Muscle of leg (tissue), 16 donors: ENCODE measurements at places on chromosomes 2 and 18. TPM values are rescaled to one million over a fixed set of nuclear protein-coding genes. Genes with fewer than 3 reads are reported as not detected.

- no peak overlapping the region for H3K27ac ChIP-seq
- no peak overlapping the region for H3K4me3 ChIP-seq
- H3K27me3 ChIP-seq, result no peaks in the 10 kb centered on the region
- no peaks in the 10 kb centered on the region for H3K4me1 ChIP-seq
Measured at GRCh38 chr18:70659036-70659925, 370.4 kb downstream of the SOCS6 start.

Gene CIB4
- not detected for total RNA-seq

DNA sequence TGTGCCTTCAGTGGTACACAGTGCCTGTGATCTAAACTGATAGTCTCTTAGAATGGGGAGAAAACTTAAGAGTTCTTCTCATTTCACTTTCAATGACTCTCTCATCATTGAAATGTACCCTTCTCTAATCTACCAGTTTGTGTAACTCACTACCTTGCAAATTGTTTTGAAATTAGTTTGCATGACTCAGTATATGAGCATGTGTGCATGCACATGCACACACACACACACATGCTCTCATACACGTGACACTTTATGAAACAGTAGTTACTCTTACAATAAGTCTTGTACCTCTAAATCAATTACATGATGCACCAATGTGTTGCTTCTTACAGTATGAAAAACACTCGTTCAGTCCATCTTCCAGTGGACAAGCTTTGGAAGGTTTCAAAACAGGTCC is 10.6 kb downstream of the LYPD6B start:
- H3K36me3 ChIP-seq, result no peaks in the 10 kb centered on the region
- no peak for DNase-seq
- no peaks in the 10 kb centered on the region for H3K4me1 ChIP-seq
- H3K4me3 ChIP-seq, result no peak overlapping the region

GRCh38 chr2:222623756-222624309 is 32.1 kb downstream of the FARSB start:
- H3K27ac ChIP-seq, result no peak overlapping the region
- no peak for DNase-seq
- no peaks in the 10 kb centered on the region for H3K4me1 ChIP-seq

GRCh38 chr2:234001380-234002160 is 48.9 kb upstream of the SPP2 start:
- H3K27ac ChIP-seq, result no peak overlapping the region
- no peak for DNase-seq
- H3K36me3 ChIP-seq, result no peaks in the 10 kb centered on the region
- H3K4me1 ChIP-seq, result peaks cover 5% of the 10 kb centered on the region

Gene FNDC4
- 11.0 TPM for total RNA-seq

DNA sequence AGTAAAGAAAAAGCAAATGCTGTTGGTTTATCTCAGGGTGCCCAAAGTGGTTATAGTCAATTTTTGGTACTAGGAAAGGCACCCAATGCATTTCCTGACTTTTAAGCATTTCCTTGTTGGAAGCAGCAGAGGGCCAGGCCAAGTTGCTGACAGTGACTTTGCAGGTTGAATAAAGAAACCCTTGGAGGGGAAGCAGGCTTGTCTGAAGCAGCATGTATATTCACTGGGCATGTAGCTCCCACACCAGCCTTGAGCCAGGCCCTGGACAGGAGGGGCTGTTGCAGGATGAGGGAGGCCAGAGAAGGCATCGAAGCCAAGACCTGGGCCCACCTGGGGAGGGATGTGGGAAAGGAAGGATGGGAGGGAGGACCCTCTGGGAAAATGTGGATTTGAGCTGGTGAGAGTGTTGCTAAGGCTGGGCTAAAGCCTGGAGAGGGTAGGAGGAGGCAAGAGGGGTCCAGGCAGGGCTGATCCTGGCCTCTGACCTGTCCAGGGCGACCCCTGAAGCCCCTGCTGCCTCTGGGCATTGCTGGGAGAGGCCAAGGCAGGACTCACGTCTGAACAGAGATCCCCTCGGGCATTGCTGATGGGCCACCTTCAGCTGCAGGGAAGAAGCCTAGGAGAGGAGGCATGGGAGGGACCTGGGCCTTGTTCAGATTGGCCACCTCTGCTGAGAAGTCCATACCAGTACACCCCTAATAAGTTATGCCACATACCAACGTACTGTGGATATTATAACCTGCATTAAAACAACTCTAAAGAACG is 79.6 kb downstream of the STPG4 start:
- DNase-seq, result peak; percentile 65
- H3K4me1 ChIP-seq, result peaks cover 71% of the 10 kb centered on the region
- no peak overlapping the region for H3K4me3 ChIP-seq
- H3K27me3 ChIP-seq, result no peaks in the 10 kb centered on the region

DNA sequence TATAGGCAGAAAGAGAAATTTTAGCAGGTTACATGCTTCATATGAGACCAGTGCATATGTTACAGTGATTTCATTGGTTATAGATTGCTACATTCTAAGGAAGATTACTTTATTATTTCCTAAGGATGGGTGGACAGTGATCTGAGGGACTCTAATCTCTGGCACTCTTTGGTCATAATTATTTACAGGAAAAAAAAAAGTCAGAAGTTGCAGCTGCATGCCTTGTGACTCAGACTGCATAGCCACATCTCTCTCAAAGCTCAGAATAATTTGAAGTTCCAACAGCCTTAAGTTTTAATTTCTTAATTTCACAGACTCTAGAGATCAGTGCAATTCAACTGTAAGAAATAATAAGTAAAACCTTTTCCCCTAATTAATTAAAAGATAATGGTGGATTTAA is 27.1 kb upstream of the BARD1 start:
- H3K27ac ChIP-seq, result no peak overlapping the region
- no peaks in the 10 kb centered on the region for H3K4me1 ChIP-seq
- H3K4me3 ChIP-seq, result no peak overlapping the region
- no peak for DNase-seq
- H3K27me3 ChIP-seq, result no peaks in the 10 kb centered on the region

DNA sequence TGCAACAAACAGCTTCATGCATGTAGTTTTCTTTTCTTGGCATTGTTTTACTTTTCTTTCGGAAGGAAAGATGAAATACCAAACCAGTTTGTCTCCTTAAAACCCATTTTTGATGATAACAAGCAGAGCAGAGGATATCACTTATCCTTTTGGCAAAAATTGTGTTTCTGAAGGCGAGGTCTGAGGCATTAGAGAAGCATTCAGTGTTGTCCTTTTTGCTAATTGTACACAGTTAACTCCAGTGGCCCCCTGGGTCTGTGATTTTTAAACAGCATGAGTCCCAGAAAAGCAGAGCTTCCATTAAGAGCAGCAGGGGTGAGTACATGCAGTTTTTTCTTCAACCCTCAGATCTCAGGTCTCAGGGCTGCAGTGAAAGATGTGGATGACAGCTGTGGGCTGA is 41.3 kb downstream of the TTC39C start:
- H3K36me3 ChIP-seq, result no peaks in the 10 kb centered on the region
- H3K27me3 ChIP-seq, result no peaks in the 10 kb centered on the region
- peak; percentile 48 for DNase-seq
- no peaks in the 10 kb centered on the region for H3K4me1 ChIP-seq
- H3K4me3 ChIP-seq, result no peak overlapping the region
- no peak overlapping the region for H3K27ac ChIP-seq

Gene MGAT4A
- 7.5 TPM for total RNA-seq

Gene CCDC121
- 6.1 TPM for total RNA-seq

- DNase-seq, result no peak
- no peak overlapping the region for H3K27ac ChIP-seq
- no peak overlapping the region for H3K4me3 ChIP-seq
- H3K4me1 ChIP-seq, result peaks cover 10% of the 10 kb centered on the region
Measured at GRCh38 chr2:200590090-200590489, 4.3 kb downstream of the AOX1 start.

- no peaks in the 10 kb centered on the region for H3K27me3 ChIP-seq
- H3K27ac ChIP-seq, result no peak overlapping the region
- no peak overlapping the region for H3K4me3 ChIP-seq
- H3K36me3 ChIP-seq, result no peaks in the 10 kb centered on the region
- peaks cover 9% of the 10 kb centered on the region for H3K4me1 ChIP-seq
Measured at GRCh38 chr18:44771572-44771955, 90.9 kb downstream of the SETBP1 start.

- no peak overlapping the region for H3K4me3 ChIP-seq
- peaks cover 6% of the 10 kb centered on the region for H3K36me3 ChIP-seq
- peaks cover 28% of the 10 kb centered on the region for H3K4me1 ChIP-seq
- H3K27ac ChIP-seq, result no peak overlapping the region
Measured at GRCh38 chr2:54464341-54464740, 8.2 kb downstream of the SPTBN1 start.

Gene CROCC2
- 0.04 TPM for total RNA-seq

GRCh38 chr2:201233812-201234662 is 26.3 kb upstream of the CASP8 start:
- no peak for DNase-seq
- H3K4me3 ChIP-seq, result no peak overlapping the region
- peaks cover 11% of the 10 kb centered on the region for H3K4me1 ChIP-seq
- no peaks in the 10 kb centered on the region for H3K27me3 ChIP-seq

Gene AMER3
- 0.09 TPM for total RNA-seq

DNA sequence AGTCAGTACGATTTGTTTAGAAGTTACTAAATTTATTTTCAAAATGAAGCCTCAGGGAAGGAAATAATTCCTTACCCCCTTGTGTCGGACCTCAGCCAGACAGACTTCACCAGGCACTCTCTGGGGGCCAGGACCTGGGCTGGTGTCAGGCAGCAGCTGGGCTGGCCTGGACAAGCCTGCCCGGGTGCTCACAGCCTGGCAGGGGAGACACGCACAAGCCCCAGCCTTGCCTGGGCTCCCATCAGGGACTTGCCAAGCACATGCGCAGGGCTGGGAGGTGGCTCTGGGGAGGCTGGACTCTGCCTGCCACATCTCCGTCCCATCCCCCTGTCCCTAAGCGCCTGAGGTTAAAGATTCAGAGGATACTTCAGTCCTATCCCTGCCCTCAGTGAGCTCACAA is 56.8 kb upstream of the HS6ST1 start:
- H3K4me3 ChIP-seq, result no peak overlapping the region
- no peaks in the 10 kb centered on the region for H3K27me3 ChIP-seq
- H3K36me3 ChIP-seq, result no peaks in the 10 kb centered on the region
- H3K4me1 ChIP-seq, result peaks cover 52% of the 10 kb centered on the region

Gene NPAS2
- 2.9 TPM for total RNA-seq

GRCh38 chr2:230209422-230210051 is 10.2 kb downstream of the SP110 start:
- no peak overlapping the region for H3K27ac ChIP-seq
- DNase-seq, result peak; percentile 14
- H3K4me1 ChIP-seq, result no peaks in the 10 kb centered on the region
- H3K36me3 ChIP-seq, result peaks cover 78% of the 10 kb centered on the region
- no peak overlapping the region for H3K4me3 ChIP-seq

DNA sequence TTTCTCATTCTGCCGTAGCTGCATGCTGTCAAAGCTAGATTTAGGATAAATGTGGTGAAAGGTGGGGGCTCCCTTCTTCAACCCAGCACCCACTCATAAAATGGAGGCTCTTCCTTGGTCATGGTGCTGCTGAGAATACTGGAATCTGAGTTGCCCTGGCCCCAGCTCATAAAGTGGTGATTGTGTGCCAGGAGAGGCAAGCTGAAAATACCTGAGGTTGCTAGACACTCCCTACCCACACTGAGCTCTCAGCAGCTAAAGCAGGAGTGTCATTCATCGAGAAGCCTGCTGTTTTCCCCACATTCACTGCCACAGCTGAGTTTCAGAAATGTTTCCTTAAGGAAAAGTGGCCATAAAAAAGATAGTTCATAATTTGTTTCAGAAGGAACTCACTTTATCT is 297.1 kb upstream of the RBMS1 start:
- no peak overlapping the region for H3K27ac ChIP-seq
- no peaks in the 10 kb centered on the region for H3K36me3 ChIP-seq
- no peaks in the 10 kb centered on the region for H3K4me1 ChIP-seq
- H3K4me3 ChIP-seq, result no peak overlapping the region

Gene EPB41L3
- total RNA-seq, result 80.6 TPM

- no peak overlapping the region for H3K27ac ChIP-seq
- no peaks in the 10 kb centered on the region for H3K27me3 ChIP-seq
- H3K4me1 ChIP-seq, result peaks cover 5% of the 10 kb centered on the region
- H3K36me3 ChIP-seq, result no peaks in the 10 kb centered on the region
Measured at GRCh38 chr18:65235966-65236624, 514.7 kb upstream of the CDH7 start.

GRCh38 chr2:30643674-30644073 is 163.6 kb downstream of the CAPN13 start:
- no peaks in the 10 kb centered on the region for H3K4me1 ChIP-seq
- H3K27me3 ChIP-seq, result no peaks in the 10 kb centered on the region
- DNase-seq, result no peak
- H3K4me3 ChIP-seq, result no peak overlapping the region

Gene TMEFF2
- total RNA-seq, result 7.7 TPM

- H3K36me3 ChIP-seq, result peaks cover 8% of the 10 kb centered on the region
- no peak overlapping the region for H3K27ac ChIP-seq
- DNase-seq, result no peak
- no peak overlapping the region for H3K4me3 ChIP-seq
- H3K27me3 ChIP-seq, result no peaks in the 10 kb centered on the region
Measured at GRCh38 chr2:134351016-134351415, 97.1 kb downstream of the MGAT5 start.

GRCh38 chr2:168461178-168461941 is 5.3 kb downstream of the CERS6 start:
- no peaks in the 10 kb centered on the region for H3K27me3 ChIP-seq
- no peak overlapping the region for H3K4me3 ChIP-seq
- H3K36me3 ChIP-seq, result peaks cover 3% of the 10 kb centered on the region
- H3K4me1 ChIP-seq, result peaks cover 8% of the 10 kb centered on the region
- no peak overlapping the region for H3K27ac ChIP-seq
